G401 (cell line): ENCODE measurements at places on chromosomes 16 and 17. TPM values are rescaled to one million over a fixed set of nuclear protein-coding genes. Genes with fewer than 3 reads are reported as not detected.
A peak's percentile ranks its signal among the peaks of the same experiment; 100 is the strongest.

GRCh38 chr16:67391424-67392300 is 1.6 kb downstream of the TPPP3 start:
- DNase-seq, result peak; percentile 55

- no peak for DNase-seq
These were observed 90.5 kb downstream of the SEC14L1 start for GRCh38 chr17:77231076-77231871.

GRCh38 chr16:17206712-17207111 is 264.0 kb downstream of the XYLT1 start:
- DNase-seq, result no peak

DNA sequence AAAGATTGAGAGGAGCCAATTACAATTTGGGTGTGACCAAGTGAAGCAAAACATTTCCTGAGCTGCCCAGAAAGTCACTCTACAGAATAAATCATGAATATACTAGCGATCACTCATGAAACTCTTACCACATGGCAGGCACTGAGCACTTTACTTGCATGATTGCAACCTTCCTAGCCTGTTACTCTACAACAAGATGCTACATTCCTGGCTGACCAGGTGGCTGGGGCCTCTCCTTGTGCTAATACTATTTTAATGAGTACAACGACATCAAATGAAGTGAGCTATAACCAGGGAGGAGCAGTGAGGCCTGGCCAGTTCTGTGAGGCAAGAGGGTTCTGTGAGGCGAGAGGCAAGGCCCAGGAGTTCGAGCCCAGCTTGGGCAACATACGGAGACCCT is 75.2 kb downstream of the CPPED1 start:
- no peak for DNase-seq

DNA sequence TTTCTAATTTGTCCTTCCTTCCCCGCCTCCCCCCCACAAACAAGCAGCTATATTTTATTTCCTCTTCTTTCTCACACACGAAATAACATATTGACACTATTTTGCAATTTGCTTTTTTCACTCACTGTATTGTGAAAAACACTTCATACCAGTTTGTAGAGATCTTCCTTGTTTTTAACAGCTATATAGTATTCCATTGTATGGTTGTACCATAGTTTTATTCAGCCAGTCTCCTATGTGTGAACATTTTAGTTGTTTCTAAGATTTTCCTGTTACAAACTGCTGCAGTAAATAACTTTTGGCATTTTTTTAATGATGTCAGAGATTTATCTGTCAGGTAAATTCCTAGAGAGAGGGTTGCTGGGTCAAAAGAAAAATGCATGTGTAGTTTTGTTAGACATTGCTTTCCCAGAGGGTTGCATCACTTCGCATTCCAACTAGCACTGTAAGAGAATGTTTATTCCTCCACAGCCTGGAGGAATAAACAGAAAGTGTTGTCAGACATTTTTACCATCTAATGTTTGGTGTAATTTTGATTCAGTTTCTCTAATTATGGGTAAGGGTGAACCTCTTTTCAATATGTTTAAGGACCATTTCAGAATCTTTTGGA is 101.2 kb downstream of the MRTFB start:
- DNase-seq, result no peak

DNA sequence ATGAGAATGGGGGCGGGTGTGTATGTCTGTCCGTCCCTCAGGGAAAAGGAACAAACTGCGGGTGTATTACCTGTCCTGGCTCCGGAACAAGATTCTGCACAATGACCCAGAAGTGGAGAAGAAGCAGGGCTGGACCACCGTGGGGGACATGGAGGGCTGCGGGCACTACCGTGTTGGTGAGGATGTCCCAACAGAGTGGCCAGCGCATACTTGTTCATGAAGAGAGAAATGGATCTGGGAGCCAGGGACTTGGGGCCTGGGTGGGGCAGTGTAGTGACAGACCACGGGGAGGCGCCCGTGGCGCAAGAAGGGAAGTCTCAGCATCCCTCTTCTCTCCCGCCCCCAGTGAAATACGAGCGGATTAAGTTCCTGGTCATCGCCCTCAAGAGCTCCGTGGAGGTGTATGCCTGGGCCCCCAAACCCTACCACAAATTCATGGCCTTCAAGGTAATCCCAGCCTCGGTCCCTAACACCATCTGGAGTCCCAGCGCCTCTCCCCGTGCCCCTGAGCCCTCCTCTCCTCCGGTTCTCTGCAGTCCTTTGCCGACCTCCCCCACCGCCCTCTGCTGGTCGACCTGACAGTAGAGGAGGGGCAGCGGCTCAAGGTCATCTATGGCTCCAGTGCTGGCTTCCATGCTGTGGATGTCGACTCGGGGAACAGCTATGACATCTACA is 3.5 kb upstream of the C17orf107 start:
- DNase-seq, result no peak

GRCh38 chr17:40459636-40460603 is 16.7 kb downstream of the IGFBP4 start:
- DNase-seq, result no peak

- no peak for DNase-seq
These were observed 139.5 kb downstream of the BCAS3 start for GRCh38 chr17:60817192-60817591.

DNA sequence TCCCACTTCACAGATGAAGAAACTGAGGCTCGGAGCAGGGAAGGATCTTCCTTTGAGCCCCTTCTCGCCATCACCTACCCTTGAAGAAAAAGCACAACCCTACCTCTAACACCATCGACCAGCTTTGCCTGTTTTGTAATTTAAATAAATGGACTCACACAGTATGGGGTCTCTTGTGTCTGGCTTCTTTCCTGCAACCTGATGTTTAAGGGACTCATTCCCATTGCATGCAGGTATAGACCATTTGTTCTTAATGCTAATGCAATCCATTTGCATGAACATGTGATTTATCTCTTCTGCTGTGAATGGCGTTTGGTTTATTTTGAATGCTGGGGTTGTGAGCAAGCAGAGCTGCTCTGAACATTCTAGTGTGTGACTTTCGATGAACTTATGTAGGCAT is 150.8 kb upstream of the FOXF1 start:
- DNase-seq, result no peak

GRCh38 chr17:14299280-14300141 is 1.4 kb upstream of the HS3ST3B1 start:
- DNase-seq, result no peak

DNA sequence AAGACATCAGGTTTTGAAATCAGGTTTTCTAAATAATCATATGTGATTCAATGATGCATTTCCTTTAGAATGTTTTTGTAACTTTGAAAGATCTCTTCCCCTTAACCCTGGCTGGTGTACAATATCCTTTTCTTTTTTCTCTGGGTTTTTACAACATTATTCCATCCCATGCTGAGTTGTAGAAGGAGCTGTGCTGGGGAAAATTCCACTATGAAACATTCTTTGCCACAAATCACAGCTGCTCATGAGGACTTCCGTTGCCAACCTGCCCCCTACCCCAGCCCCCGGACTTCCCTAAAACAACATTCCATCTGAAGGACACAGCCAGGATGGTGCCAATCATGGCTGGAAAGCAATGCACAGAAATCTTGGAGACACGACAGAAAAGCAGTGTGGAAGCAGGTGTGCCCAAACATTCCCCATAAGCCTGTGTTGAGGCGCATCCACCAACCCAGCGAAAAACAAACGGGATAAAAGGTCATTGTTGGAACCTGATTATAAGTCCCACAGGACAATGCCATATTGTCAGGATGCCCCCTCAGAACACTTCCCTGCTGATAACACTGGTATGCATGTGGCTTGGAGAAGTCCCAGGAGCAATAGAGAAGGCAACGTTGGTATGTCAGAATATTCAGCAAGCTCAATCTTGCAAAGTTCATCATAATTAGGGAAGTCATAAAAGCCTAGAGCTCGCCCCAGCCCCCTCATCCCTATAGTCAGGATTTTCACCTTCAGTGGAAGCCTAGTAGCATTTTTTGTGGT is 475.0 kb downstream of the HS3ST3B1 start:
- no peak for DNase-seq

DNA sequence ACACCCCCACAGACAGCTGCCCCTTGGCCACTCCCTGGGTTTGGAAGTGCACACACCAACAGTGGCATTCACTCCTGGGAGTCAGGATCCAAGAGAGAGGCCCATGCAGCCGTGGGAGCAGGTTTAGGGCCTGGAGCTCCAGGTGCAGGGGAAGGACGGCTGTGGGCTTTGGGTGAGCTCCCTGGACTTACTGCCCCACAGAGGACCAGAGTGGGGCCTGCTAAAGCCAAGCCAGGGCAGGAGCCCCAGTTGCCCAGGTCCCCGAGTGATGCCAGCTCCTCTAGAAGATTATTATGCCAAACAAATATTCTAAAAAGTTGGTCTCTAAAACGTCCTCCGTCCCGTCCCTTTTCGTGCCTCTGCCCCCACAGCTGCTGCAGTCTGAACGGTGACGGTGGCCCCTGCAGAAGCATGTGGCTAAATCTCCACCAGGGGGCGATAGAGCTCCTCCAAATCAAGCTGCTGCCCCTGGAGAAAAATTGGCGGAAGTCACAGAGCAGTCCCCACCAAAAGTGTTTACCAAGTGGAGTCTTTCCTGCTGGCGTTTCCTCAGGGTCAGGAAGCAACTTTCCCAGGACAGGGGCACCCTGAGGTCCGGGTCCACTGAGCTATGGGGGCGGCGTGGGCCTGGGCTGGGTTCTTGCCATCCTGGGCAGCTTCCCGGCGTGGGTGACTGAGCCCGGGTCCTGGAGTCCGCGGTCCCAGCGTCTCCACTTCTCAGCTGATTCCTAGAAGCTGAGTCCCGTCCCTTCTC is 4.2 kb downstream of the ARMC7 start:
- peak; percentile 95 for DNase-seq

- no peak for DNase-seq
These were observed 6.5 kb downstream of the CD79B start for GRCh38 chr17:63925615-63926014.

DNA sequence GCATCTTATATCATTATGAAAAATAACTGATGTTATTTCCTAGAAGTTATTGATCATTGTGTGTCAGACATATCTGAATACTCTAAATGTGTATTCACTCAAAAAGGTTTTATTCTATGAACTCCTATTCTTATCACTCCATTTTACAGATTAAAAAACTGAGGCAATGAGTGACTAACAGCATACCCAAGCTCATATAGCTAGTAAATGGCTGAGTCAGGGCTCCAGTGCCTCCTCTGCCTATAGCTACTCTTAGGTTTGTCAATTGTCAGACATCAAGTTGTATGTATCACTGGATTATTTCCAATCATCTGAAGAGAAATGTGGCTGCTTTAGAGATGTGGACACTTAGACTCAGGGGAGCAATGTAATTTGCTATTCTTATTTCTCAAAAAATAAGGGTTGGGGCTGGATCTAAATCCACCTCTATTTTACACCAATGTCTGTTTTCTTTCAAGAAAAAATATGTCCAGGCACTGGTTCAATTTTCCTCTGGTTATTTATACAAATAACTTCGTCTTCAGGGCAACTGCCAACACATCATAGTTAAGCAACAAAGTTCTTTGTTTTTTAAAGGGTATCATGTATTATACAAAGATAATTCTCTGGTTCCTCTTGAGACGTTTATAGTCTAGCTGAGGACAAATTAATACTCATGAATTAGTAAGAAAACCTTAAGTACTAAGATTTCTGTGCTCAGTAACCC is 328.9 kb upstream of the MAF start:
- no peak for DNase-seq

DNA sequence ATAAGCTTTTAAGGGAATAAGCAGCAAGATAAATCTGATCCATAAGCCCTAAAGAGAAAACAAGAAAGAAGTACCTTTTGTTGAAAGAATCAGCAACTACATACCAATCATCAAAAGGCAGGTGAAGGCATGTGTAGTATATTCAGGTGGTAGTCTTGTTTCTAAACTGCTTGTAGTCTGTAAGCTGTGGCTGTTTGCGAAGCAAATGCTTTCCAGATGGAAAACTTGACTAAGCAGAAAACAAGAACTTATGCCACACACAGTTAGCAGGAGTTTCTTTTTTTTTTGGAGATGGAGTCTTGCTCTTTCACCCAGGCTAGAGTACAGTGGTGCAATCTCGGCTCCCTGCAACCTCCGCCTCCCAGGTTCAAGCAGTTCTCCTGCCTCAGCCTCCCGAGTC is 5.7 kb downstream of the CBX1 start:
- DNase-seq, result no peak

GRCh38 chr17:43958748-43959352 is 5.1 kb upstream of the PYY start:
- no peak for DNase-seq

DNA sequence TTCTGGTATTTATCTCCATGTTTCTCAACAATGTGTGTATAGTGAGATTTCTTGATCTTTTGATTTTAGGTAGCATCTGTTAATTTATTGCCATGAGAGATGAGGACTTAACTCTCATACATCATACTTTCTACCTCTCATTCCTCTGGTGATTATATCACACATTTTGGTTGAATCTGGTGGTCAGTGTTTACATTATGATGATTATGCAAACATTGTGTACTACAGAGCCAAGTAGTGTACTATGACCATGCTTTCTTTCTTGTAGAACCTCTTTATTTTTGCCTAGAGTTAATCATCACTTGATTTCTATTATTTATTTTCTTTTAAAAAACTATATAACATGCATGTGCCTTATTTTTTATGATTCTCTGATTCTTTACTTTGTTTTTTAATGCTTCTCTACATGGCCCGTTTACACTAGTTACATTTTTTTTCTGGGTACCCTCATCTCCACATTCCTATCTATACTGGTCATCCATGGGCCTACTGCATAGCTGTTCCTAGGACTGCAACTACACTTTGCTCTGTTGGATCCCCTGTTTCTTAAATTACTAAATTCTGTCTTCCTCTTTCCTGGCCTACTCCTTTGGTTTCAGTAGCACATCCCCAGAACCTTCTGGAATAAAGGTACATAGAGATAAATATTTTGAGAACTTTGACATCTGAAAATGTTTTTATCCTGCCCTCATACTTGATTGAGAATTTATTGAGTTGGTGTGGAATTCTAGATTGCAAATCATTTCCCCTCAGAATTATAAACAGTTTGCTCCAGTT is 63.0 kb upstream of the LRRC37A3 start:
- DNase-seq, result no peak

- no peak for DNase-seq
These were observed 180.8 kb downstream of the XYLT1 start for GRCh38 chr16:17289674-17290635.

- DNase-seq, result peak; percentile 63
These were observed 45.2 kb upstream of the PVALEF start for GRCh38 chr17:81120149-81120484.

C1QTNF1 gene
- total RNA-seq, result not detected in 2 replicates

ZG16 gene
- not detected in 2 replicates for total RNA-seq

HSPB9 gene
- total RNA-seq, result not detected in 2 replicates

CD300LG gene
- 0.31 TPM in 1 of 2 replicates, not detected in the other for total RNA-seq

MT1E gene
- total RNA-seq, result not detected in 2 replicates

ZACN gene
- not detected in 2 replicates for total RNA-seq
